Spleen (tissue), 13 donors: ENCODE measurements at places on chromosomes 4 and X. TPM values are rescaled to one million over a fixed set of nuclear protein-coding genes. Genes with fewer than 3 reads are reported as not detected.

The CXCL3 gene
- total RNA-seq, result 4.0 TPM

The TRO gene
- total RNA-seq, result 5.2 TPM

The RRH gene
- 0.60 TPM for total RNA-seq

The FREM3 gene
- total RNA-seq, result not detected
